ENCODE measurements at places on chromosomes 12 and 14.

DNA sequence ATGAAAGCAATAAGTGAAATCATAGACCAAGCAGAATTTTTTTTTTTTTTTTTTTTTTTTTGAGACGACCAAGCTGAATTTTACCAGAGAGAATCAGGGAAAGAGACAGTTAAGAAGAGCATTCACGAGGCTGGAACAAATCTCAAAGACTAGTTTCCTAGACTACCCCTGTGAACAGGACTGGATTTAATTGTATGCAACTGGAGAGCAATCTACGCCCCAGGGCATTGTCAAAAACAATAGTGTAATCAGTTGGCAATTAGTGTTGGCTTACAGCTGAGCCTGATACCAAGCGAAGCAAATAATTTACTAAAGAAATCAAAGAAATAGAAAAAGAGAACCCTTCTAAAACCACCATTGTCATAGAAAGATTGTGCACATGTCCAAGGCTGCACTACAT lies 232.9 kb upstream of the CPNE8 start:
- DNase-seq = no peak

DNA sequence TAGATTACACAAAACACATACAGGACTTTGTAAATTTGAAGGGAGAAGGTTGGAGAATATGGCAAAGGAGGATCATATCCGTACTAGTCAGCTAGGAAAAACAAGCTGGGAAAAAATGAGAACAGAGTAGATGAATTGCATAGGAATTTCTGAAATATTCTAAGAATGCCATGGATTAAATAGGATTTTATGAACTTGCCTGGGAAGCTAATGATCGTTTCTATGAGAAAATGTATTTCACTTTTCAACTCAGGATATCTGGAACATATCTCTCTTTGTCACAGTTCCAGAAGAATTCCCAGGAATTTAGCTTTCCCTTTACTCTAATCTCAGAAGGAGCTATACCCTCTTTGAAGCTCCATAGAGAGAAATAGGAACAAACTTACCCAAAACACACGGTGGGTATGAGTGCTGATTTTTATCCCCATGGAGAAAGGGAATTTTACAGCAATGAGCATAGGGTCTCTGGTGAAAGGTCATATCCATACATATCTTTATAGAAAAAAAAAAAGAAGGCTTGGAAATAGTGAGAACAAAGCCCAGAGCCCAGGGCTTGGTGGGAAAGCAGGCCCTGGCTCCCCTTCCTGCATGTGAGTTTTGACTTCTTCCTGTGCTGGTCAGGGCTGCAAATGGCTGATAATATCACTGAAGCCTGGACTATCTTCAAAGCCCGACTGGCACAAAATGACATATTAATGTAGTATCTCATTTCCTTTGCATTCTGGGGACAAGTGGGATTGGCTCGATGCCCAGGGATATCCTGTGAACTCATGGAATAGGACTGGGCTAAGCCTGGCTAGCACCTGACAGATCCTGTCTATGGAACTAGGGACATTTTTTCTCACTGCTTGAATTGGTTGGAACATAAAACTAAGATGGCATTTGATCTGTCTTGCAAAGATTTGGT lies 136.3 kb downstream of the AEBP2 start:
- no peak for DNase-seq

DNA sequence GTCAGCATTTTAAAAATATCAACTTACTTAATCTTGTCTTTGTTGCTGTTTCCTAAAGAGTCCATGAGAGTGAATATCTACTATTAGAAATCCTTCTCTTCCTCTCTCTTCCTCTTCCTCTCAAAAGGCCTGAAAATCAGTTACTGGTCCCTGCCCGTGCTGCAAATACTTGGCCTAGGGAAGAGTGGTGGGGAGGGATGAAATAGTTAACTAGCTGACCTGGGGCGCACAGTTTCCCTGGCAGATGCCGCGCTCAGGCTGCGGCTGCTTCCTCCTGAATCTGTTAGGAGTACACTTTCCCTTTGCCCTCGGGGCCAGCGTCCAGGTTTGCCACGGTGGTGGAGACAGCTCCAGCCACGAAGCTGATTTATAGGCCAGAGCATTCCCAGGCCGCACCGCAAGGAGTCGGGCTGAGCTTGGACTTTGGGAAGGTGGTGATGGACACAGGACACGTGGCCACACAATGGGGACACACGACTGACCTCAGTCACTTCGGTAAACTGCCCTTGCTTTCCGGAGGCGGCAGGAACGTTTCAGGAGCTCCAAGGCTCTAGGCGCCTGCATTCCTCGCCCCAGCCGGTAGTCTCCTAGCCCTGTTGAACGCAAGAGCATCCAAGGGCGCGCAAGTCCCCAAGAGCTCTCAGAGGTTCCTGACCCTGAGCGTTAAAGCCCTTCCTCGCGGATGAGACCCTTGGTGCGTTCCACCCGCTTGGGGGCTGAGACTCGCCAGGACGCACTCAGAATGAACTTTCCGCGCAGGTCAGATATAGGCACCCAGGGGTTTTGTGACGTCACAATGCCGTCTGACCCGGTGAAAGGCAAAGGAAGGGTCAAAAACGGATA lies 7.1 kb upstream of the ASCL1 start:
- no peak for DNase-seq

GRCh38 chr14:89013098-89013504 lies 188.7 kb downstream of the TTC8 start:
- DNase-seq = peak; percentile 15

DNA sequence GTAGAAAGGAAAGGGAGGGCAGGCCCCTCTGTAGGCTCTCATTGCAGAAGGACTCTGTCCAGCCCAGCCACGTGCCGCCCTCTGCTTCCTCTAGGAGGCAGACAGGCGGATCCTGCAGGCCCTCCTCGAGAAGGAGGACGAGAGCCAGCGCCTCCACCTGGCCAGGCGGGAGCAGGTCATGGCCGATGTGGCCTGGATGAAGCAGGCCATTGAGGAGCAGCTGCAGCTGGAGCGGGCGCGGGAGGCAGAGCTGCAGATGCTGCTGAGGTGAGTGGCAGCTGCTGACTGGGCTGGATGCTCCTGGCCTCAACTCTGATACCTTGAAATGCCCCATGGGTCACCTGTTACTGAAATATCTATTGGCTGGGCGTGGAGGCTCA lies 10.9 kb downstream of the TCHP start:
- no peak for DNase-seq

DNA sequence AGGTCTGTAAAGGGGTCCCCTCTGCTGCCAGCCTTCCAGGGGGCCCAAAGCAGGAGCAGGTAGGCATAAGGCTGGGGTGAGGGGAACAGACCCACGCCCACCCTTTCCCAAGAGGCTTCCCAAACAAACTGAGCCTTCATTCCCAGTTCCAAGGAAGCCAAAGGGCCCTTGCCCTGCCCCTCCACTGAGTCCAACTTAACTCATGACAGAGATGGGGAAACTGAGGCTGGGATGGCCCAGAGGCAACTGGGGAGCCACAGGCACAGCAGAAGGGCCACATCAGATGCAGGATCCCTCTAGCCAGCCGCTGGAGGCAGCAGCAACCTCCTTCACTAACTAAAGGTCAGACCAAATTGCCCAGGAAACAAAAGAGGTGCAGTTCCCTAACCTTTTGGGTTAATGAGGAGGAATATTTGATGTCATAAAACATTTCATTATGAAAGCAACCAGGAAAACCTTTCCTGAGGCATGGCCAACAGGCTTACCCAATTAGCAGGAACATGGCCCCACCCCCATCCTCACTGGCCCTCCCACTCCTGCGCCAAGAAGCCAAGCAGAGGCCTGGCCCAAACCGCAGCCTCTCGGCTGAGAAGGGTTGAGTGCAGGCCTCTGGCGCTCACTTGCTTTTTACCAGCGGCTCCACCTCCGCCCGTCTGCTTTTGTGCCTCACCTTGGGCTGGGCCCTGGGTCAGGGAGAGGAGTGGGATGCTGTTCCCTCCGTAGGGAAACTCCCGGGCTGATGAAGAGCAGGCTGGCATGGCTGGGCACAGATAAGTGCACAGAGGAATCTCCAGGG lies 293.5 kb upstream of the RTL1 start:
- DNase-seq = no peak

- no peak for DNase-seq
Measured at GRCh38 chr14:58571769-58572472, 65.8 kb upstream of the DACT1 start.

- no peak for DNase-seq
Measured at GRCh38 chr14:50603565-50603964, 43.6 kb downstream of the ATL1 start.

- no peak for DNase-seq
Measured at GRCh38 chr12:15171012-15171655, 50.1 kb downstream of the RERG start.

GRCh38 chr14:61430066-61430757 lies 108.8 kb downstream of the PRKCH start:
- DNase-seq = no peak

DNA sequence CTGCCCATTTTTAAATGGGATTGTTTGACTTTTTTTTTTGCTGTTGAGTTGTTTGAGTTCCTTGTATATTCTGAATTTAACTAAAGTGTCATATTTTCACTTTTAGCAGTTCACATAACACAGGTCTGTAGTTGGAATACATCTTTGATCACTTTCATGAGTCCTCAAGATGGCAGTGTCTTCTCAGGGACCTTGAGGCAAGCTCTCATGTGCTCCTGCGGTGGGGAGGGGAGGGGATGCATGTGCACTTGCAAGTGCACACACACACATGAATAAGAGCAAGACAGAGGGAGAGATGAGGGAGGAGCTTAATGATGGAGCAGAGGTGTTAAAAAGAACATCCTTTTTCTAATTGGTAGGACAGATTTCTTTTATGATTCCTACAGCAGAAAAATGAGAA lies 291.4 kb upstream of the OR4E1 start:
- DNase-seq = no peak

DNA sequence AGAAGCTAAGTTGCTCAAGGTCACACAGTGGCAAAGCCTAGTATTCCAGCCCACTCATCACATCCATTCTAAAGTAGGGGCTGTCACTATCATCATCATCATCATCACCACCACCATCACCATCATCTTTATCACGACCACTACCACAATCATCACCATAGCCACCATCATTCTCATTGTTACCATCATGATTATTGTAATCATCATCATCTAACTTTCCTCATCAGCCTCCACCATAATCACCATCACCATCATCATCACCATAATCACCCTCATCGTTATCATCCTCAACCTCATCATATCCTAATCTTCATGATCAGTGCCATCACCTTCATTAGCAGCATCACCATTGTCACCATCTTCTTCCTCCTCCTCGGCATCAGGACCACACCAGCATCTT lies 48.7 kb downstream of the NOS1 start:
- no peak for DNase-seq

DNA sequence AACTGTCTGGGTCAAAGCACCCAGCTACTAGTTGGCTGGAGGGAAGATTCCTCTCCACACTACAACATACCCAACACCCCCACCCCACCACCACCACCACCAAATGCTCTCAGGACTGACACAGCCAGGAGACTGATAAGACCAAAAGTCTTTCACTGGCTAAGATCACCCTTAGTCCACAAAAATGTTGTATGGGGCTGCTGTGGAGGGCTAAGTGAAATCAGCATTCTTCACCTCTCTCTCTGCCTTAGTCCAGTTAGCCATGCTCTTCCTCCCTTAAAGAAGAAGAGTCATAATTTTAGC lies 106.2 kb downstream of the NUAK1 start:
- no peak for DNase-seq

- no peak for DNase-seq
Measured at GRCh38 chr12:65074932-65075331, 46.2 kb downstream of the WIF1 start.

- peak; percentile 9 for DNase-seq
Measured at GRCh38 chr14:65492266-65492665, 79.7 kb downstream of the FUT8 start.

GRCh38 chr12:121238086-121238485 lies 28.2 kb downstream of the P2RX4 start:
- DNase-seq = no peak

DNA sequence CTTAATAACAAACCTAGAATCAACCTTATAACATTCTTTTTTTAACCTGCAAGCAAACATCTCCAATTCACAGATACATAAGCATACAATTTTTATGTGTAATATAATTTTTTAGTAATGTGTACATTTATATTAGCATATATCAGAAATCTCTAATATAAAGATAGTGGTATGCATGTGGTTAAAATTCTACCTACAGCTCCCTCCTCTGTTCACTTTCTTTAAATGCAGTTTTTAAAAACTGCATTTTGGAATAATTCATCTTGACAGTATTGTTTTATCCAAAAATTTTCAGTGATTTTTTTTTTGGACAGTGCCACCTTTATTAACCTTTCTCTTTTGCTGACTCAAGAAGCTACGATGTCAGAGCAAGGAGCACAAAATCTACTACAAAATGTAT lies 13.2 kb upstream of the RXYLT1 start:
- DNase-seq = no peak

DNA sequence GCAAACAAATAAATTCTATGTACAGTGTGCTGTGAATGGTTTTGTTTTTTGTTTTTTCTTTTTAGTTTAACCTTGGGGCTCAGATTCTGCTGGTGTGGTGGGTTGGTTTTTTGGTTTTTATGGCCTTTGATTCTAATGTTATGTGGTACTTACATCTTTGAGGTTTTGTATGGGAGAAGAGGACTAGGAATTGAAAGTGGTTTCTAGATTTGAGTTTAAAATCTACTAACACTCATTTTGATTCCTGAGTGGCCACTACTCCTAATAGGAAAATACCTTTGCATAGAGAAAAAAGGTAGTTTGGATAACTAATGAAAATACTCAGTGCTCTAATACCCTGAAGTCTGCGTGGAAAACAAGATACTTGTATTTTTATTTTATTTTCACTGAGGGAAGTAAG lies 137.7 kb downstream of the MON2 start:
- no peak for DNase-seq

DNA sequence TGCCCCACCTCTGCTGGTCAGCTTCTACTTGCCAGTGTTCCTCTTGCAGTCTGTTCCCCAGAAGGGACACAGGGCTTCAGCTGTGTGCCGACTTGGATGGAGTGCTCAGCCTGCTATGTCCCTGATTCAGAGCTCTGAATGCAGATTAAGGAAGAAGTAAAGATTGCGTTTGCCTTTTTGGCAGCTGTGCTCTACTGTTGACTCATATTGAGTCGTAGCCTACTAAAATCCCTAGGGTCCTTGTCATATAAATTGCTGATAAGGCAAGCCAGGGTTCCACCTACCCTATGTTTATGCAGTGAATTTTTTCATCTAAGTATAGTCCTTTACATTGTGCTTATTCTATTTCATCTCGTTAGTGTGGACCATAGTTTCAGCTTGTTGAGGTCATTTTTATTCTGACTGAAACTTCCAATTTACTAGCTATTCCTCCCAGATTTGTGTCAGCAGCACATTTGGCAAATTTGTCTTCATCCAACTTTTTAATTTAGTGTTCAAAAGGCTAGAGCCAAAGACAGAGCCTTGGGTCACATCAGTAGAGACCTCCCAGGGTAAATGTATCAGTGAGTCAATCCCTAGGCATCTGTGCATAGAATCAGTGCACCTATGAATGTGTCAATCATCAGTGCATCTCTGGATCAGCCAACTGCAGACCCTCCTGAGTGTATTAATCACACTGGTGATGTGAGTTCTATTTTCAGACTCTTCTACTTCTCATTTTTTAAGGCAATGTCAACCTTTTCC lies 31.9 kb downstream of the CACNA1C start:
- DNase-seq = no peak
